ENCODE measurements at places on chromosomes 4 and X.
A peak's percentile ranks its signal among the peaks of the same experiment; 100 is the strongest.

DNA sequence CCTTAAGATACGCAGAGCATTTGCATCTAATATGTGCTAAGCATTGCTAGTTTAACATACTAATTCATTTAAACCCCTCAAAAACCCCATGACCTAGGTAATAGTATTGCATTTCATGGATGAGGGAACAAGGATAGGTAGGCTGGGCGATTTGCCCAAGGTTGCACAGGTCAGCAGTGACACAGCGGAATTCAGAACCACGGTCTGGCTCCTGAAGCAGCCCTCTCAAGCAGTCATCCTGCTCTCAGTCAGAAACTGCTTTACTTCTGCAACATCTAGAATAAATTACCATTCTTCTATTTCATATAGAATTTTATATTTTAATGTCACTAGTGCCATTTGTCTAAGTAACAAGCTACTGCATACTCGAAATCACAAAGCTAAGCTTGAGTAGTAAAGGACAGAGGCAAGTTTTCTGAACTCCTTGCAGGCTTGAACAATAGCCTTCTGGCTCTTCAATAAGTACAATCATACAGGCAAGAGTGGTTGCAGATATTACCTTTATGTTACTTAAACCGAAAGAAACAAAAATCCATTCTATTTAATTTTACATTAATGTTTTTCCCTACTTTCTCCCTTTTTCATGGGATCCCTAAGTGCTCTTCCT, 555 bp upstream of the SPP1 start:
- no peak for DNase-seq

GRCh38 chr4:55466001-55466400, 70.2 kb downstream of the TMEM165 start:
- DNase-seq = no peak

- DNase-seq = no peak
Measured at GRCh38 chr4:142435599-142436235, 410.4 kb downstream of the INPP4B start.

DNA sequence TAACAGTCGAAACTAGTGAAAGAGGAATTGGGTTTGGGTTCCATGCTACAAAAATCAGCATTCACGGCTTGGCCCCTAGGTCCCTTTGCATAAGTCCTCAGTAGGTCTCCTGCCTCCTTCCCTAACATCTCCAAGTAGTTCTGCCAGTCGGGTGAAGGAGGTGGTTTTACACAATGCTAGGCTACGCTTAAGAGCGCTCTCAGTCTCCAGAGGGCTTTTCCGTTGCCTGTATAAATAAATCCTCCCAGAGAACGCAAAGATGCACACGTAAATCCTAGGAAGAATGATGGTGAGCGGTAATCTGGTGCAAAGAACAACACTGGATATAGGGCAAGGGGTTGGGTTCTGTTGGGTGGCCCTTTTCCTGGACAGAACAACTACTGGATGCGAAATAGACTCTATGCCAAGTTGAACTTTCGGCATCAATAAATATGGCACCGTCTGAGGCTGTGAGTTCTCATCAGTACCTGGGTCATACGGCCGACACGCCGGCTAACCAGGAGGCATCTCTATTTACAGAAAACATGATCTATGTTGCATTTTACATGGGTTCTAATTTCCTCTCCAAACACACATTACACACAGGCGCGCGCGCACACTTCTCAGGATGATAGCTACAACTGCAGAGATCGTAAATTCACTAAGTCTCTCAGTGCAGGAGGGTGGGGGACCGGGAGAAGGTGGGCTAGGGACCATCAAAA, 1.3 kb downstream of the CAMK2D start:
- peak; percentile 20 for DNase-seq

GRCh38 chr4:36385951-36386571, 104.6 kb downstream of the DTHD1 start:
- DNase-seq = no peak

GRCh38 chr4:4714331-4714730, 145.1 kb upstream of the MSX1 start:
- no peak for DNase-seq

DNA sequence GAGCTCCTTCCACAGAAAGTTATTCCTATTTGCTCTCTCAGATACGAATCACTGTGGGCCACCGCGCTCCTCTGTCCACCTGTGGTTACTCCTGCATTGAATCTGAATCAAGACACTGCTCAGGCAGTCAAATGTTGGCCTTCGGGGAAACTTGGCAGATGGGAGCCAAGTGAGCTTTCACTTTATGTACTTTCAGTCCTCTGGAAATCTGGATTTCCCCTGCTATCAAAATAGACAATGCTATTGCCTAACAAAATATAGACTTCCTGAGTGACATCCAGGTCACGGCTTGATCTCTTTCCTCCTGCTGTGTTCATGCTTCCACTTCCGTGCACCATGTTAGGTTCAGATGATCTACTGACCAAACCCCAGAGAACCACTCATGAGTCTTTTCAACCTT, 43.8 kb downstream of the FHL1 start:
- DNase-seq = no peak

- DNase-seq = peak; percentile 6
Measured at GRCh38 chrX:43655151-43656004, 721 bp upstream of the MAOA start.

- DNase-seq = peak; percentile 25
Measured at GRCh38 chrX:115957862-115958490, 212.6 kb upstream of the AGTR2 start.

- no peak for DNase-seq
Measured at GRCh38 chr4:100422894-100423293, 94.9 kb downstream of the EMCN start.

GRCh38 chr4:168712316-168712890, 215.6 kb downstream of the PALLD start:
- DNase-seq = peak; percentile 20

GRCh38 chr4:138178566-138178965, 63.6 kb downstream of the SLC7A11 start:
- DNase-seq = no peak

- no peak for DNase-seq
Measured at GRCh38 chrX:120522820-120523219, 37.9 kb downstream of the CUL4B start.

- no peak for DNase-seq
Measured at GRCh38 chrX:54640736-54641135, 110.7 kb downstream of the GNL3L start.

DNA sequence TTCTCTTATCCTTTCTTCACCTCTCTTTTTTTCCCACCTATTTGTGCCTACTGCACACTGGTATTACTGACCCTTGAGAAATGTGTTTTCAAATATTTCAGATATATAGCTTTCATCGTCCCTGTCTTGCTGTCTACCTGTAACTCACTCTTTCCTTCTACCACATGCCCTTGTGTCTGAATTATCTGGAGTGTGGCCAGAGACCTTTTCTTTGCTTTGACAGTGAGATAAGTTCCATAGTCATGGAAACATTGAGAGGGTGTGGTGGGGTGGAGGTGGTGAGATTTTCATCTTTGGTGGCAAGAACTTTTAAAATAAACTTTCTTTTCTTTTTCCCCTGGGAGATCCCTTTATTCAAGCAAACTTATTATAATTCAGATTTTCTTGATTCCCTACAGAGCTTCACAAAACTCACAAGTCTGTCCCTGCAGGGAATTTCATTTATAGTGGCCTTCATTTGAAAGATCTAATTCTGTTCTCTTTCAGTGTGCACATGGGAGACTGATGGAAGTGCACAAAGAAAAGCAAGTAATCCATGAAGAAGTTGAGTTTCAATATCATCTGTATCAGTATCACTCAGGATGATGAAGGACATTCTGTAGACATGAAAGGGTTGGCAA, 95.7 kb downstream of the SH2D1A start:
- DNase-seq = no peak

GRCh38 chr4:102988429-102989020, 31.0 kb downstream of the SLC9B1 start:
- no peak for DNase-seq

DNA sequence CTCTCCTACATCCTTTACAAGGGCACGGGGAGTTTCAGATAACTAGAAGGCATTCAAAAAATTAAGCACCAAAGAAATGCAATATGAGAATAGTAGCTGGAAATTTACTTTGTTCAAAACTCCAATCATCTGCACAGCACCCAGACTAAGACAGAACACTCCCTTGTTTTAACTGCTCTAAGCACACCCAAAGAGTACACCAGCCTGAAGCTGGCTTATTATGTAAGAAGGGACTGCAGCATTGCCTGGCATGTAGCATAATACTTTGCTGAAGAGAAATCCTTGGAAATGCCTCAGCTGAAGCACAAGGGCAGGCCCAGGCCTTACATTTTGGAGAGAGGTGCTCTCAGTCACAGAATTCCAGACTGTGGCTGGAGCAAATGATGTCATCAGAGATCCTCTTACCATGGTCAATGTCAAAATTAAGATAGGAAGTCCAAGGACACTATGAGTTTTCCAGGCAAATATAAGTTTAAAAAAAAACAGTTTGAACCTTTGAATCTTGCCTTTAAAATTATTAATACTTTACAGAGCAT, 14.8 kb downstream of the ARHGEF6 start:
- DNase-seq = no peak

DNA sequence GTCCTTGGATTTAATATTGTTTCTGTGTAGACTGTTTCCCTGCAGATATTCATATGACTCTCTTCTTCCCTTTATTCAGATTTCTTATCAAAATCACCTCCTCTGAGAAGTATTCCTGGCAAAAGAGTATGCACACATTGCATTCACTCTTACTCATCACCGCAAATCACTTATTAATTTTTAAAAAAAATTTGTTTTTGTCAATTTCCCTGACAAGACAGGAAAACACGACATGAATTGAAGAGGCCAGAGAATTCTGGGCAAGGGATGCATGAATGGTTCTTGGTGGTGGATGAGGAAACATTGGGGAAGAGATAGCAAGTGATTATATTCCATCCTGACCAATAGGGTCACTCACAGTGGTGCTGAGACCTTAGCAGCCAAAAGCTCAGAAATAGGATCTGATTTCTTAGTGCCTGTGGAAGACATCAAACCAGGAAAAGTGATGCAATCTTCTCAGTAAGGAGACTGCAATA, 522.5 kb upstream of the AGA start:
- no peak for DNase-seq

GRCh38 chr4:158229768-158230167, 19.5 kb downstream of the TMEM144 start:
- DNase-seq = no peak

- DNase-seq = no peak
Measured at GRCh38 chrX:141642979-141643378, 53.5 kb downstream of the SPANXA2 start.

- no peak for DNase-seq
Measured at GRCh38 chr4:99215521-99215920, 3.5 kb downstream of the ADH6 start.

- DNase-seq = no peak
Measured at GRCh38 chr4:10111067-10111801, 5.4 kb downstream of the WDR1 start.

- DNase-seq = no peak
Measured at GRCh38 chr4:91032725-91033445, 905.7 kb downstream of the CCSER1 start.

- DNase-seq = no peak
Measured at GRCh38 chr4:140704392-140704960, 51.7 kb downstream of the TBC1D9 start.

- no peak for DNase-seq
Measured at GRCh38 chrX:16018291-16018690, 105.1 kb upstream of the GRPR start.

GRCh38 chrX:37714479-37714878, 28.9 kb downstream of the XK start:
- DNase-seq = no peak

- no peak for DNase-seq
Measured at GRCh38 chrX:78946178-78946931, 1.2 kb downstream of the P2RY10 start.

- peak; percentile 91 for DNase-seq
Measured at GRCh38 chrX:48003758-48004457, at the start of gene ZNF182. TSS of gene ZNF182 (minus strand) at chrX:48003989. CDS start at chrX:48002609, 1,380 bp downstream.

Data from NCI-H2081 (cell line).